Activated CD4-positive, alpha-beta memory T cell treated with anti-CD3 and anti-CD28 coated beads for 36 hours (primary cell): ENCODE measurements at places on chromosomes 7 and 10. TPM values are rescaled to one million over a fixed set of nuclear protein-coding genes. Genes with fewer than 3 reads are reported as not detected.

Gene MOGAT3
- not detected for total RNA-seq

DNA sequence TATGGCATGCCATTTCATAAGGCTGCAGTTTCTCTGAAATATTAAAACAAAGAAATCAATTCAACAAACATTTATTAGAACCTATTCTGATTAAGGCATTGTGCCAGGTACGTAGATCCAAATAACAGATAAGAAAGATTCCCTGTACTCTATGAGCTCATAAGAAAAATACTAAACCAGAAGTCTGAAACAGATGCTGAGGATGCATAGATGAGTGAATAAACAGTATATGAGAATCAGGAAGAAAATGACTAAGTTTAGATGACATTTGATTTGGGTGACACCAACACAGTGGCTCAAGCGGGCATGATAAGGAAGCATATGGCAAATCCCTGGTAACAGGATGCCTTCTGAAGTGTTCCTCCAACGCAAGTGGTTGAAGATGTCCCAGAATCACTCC, 477.2 kb downstream of the PARD3 start:
- H3K27me3 ChIP-seq: no peaks in the 10 kb centered on the region
- peaks cover 6% of the 10 kb centered on the region for H3K4me1 ChIP-seq
- no peaks in the 10 kb centered on the region for H3K36me3 ChIP-seq
- DNase-seq: no peak
- H3K4me3 ChIP-seq: no peak overlapping the region

- H3K27me3 ChIP-seq: no peaks in the 10 kb centered on the region
- H3K4me3 ChIP-seq: no peak overlapping the region
- no peak for DNase-seq
These were observed 139.3 kb downstream of the TWIST1 start for GRCh38 chr7:18978108-18978495.

GRCh38 chr10:118729641-118730258, 25.0 kb downstream of the CACUL1 start:
- DNase-seq: no peak
- H3K27ac ChIP-seq: peak overlapping the region; percentile 23
- peaks cover 5% of the 10 kb centered on the region for H3K36me3 ChIP-seq
- H3K4me3 ChIP-seq: no peak overlapping the region

Gene OR6B1
- total RNA-seq: not detected

Gene SPDYE11
- total RNA-seq: not detected

GRCh38 chr10:131300508-131300907, 11.0 kb downstream of the TCERG1L start:
- H3K36me3 ChIP-seq: no peaks in the 10 kb centered on the region
- no peak overlapping the region for H3K4me3 ChIP-seq
- no peak overlapping the region for H3K27ac ChIP-seq
- H3K4me1 ChIP-seq: no peaks in the 10 kb centered on the region

GRCh38 chr10:44312401-44312800, 72.5 kb downstream of the CXCL12 start:
- no peak overlapping the region for H3K4me3 ChIP-seq
- peaks cover 9% of the 10 kb centered on the region for H3K27me3 ChIP-seq
- H3K4me1 ChIP-seq: peaks cover 4% of the 10 kb centered on the region
- H3K36me3 ChIP-seq: no peaks in the 10 kb centered on the region
- H3K27ac ChIP-seq: no peak overlapping the region
- DNase-seq: no peak

Gene MEIG1
- total RNA-seq: 0.95 TPM

- H3K4me3 ChIP-seq: no peak overlapping the region
- H3K27ac ChIP-seq: no peak overlapping the region
- no peaks in the 10 kb centered on the region for H3K4me1 ChIP-seq
These were observed 189.9 kb upstream of the LYZL1 start for GRCh38 chr10:29099001-29099400.

GRCh38 chr10:25604591-25604990, 329.4 kb upstream of the MYO3A start:
- no peaks in the 10 kb centered on the region for H3K4me1 ChIP-seq
- H3K4me3 ChIP-seq: no peak overlapping the region
- DNase-seq: no peak
- H3K27ac ChIP-seq: no peak overlapping the region
- H3K36me3 ChIP-seq: no peaks in the 10 kb centered on the region
- no peaks in the 10 kb centered on the region for H3K27me3 ChIP-seq

DNA sequence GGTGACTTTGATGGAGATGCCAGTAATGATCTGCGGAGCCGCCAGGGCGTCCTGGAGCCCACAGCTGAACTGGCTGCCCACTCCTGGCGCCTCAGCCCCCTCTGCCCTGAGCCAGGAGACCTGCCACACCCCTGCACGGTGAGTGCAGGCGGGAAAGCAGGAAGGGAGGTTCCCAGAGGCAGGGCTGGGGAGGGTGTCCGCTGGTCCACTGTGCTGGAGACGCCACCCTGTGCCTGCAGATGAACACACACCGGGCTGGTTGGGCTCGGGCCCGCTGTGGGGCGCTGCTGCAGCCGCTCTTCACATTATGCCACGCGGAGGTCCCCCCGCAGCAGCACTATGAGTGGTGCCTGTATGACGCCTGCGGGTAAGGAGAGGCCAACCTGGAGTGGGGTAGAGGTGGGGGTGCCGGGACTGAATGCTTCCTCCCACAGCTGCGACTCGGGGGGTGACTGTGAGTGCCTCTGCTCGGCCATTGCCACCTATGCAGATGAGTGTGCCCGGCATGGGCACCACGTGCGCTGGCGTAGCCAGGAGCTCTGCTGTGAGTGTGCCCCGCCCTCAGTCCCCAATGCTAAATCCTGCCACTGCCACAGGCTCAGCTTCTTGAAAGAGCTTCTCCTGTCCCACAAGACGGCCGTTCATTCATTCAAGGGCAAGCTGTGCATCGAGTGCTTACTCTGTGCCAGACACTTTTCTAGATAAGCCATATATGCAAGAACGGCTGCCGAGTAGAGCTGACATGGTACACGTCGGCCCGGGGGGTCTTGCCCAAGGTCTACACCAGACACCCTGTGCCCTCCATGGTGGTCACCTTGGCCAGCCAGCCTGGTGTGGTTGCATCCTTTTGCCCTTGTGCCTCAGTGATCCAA, 14.3 kb upstream of the ZNF467 start:
- peaks cover 3% of the 10 kb centered on the region for H3K4me1 ChIP-seq
- no peak overlapping the region for H3K4me3 ChIP-seq
- H3K27ac ChIP-seq: no peak overlapping the region
- peak; percentile 20 for DNase-seq
- H3K36me3 ChIP-seq: no peaks in the 10 kb centered on the region

Gene JCAD
- total RNA-seq: not detected

Gene STEAP1B
- not detected for total RNA-seq

- DNase-seq: no peak
- peaks cover 4% of the 10 kb centered on the region for H3K27me3 ChIP-seq
- H3K36me3 ChIP-seq: peaks cover 2% of the 10 kb centered on the region
These were observed 37.1 kb downstream of the CCDC71L start for GRCh38 chr7:106623853-106624252.

Gene CARD11
- total RNA-seq: 107 TPM

GRCh38 chr7:7202375-7202720, 20.0 kb downstream of the C1GALT1 start:
- H3K27ac ChIP-seq: no peak overlapping the region
- no peak for DNase-seq
- peaks cover 15% of the 10 kb centered on the region for H3K36me3 ChIP-seq
- H3K4me3 ChIP-seq: no peak overlapping the region
- peaks cover 78% of the 10 kb centered on the region for H3K4me1 ChIP-seq

GRCh38 chr10:50260791-50261281, 9.5 kb upstream of the ASAH2 start:
- H3K4me1 ChIP-seq: peaks cover 2% of the 10 kb centered on the region
- no peak overlapping the region for H3K4me3 ChIP-seq
- H3K27me3 ChIP-seq: peaks cover 33% of the 10 kb centered on the region
- H3K27ac ChIP-seq: no peak overlapping the region
- H3K36me3 ChIP-seq: no peaks in the 10 kb centered on the region
- DNase-seq: peak; percentile 15

Gene CISD1
- 44.0 TPM for total RNA-seq

DNA sequence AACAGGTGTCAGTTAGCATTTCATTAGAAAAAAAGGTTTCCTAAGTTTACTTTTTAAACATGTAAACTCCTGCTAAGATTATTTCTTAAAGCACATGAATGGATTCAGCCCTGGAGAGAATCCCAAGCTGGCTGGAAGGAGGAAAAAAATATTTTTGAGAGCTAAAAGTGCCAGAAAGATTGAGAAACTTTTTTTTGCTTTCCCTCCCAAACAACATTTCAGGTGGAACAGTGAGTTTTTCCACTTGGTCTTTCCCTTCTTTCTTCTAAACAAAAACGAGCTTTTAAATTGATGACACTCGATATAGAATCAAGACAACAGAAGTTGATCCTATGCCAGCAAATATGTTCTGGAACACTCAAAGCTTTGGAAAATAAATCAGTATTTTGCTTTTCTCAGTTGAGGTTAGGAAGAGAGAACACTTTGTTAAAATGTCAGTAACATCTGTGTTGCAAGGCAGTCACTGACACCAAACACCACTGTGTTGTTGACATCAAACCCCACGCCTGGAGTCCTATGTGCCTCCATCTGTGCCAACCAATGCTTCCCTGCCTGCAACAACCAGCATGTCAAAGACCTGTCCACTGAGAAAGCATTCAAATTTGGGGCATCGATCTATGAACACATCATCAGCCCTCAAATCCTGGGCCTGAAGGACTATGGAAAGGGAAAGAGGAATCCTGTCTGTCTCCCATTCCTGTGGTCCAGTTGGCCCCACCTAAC, 22.9 kb upstream of the INSIG1 start:
- no peaks in the 10 kb centered on the region for H3K36me3 ChIP-seq
- no peak overlapping the region for H3K27ac ChIP-seq
- H3K27me3 ChIP-seq: peaks cover 29% of the 10 kb centered on the region
- H3K4me3 ChIP-seq: no peak overlapping the region
- H3K4me1 ChIP-seq: peaks cover 24% of the 10 kb centered on the region

DNA sequence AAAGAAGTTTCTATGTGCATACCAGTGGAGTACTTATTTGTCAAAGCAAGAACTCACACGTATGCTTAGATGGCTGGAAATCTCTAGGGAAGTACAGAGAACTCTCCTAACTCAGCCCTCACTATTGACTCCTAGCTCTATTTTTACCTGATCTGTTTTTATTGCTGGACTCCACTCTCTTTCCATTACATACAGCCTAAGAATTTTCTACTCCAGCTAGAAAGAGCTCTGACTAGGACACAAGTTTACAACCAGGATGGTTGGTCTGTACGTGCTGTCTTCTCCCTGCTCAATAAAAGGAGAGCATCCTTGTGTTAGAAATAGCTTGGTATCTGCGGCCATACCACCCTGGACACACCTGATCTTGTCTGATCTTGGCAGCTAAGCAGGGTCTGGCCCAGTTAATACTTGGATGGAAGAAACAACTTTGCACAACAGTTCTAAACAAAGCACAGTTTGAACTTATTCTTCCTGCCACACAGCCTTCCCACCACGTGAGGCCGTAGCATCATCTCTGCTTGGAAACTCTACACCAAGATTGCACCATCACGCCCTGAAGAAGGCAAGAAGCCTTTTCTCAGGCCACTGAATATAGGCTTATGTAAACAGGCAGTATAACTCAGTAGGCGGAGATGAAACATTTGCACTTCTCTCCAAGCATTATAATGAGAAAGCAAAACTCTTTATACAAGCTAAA, 50.7 kb downstream of the KCNMA1 start:
- H3K27ac ChIP-seq: no peak overlapping the region

Gene PLAU
- 0.73 TPM for total RNA-seq

Gene RPEL1
- 0.10 TPM for total RNA-seq

GRCh38 chr10:69338547-69339450, 60.5 kb downstream of the HK1 start:
- no peaks in the 10 kb centered on the region for H3K27me3 ChIP-seq
- H3K27ac ChIP-seq: no peak overlapping the region
- H3K4me3 ChIP-seq: no peak overlapping the region

DNA sequence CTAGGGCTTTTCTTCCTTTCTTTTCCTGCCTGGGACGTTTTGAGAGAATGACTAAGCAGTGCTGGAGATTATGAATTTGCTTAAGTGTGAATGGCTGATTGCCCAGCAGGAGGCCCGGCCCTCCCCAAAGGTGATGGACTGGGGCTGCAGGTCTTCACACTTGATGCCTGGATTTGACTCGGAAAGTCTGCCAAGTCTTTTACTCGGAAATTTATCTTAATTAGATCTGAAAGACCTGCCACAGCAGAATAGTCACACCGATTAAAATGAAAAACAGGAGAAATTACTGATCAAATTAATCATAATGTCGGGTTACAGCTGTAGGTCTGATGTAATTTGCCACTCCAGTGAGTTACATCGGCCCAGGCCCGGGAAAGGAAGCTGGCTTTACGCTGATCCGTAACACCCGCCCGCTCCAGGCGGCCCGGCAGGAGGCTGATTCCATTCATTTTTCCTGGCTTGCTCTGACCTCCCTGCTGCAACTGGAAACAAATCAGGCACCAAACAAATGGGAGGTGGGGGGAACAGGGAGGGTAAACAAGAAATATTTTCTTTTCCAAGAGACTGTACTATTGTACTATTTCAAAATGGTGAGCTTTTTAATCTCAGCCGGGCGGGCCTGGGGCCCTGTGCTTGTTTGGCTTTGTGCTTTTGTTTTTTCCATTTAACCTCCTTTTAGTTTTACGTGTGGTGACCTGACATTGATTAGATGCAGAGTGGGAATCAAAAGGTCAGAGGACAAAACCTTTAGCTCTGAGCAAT, 212.4 kb upstream of the YAE1 start:
- peaks cover 9% of the 10 kb centered on the region for H3K4me1 ChIP-seq
- DNase-seq: no peak
- H3K27ac ChIP-seq: no peak overlapping the region
- no peaks in the 10 kb centered on the region for H3K36me3 ChIP-seq

GRCh38 chr10:14116021-14116420, 214.7 kb downstream of the FRMD4A start:
- H3K27me3 ChIP-seq: no peaks in the 10 kb centered on the region
- no peaks in the 10 kb centered on the region for H3K4me1 ChIP-seq
- DNase-seq: no peak
- H3K4me3 ChIP-seq: no peak overlapping the region
- no peak overlapping the region for H3K27ac ChIP-seq
- H3K36me3 ChIP-seq: no peaks in the 10 kb centered on the region

Gene CHCHD3
- total RNA-seq: 49.6 TPM

DNA sequence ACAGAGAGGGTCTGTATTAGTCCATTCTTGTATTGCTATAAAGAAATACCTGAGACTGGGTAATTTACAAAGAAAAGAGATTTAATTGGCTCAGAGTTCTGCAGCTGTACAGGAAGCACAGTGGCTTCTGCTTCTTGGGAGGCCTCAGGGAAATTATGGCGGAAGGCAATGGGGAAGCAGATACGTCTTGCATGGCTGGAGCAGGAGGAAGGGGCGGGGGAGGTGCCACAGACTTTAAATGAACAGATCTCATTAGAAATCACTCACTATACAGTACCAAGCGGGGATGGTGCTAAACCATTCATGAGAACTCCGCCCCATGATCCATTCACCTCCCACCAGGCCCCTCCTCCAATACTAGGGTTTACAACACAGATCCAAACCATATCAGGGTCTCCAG, 3.7 kb upstream of the CALU start:
- H3K36me3 ChIP-seq: peaks cover 4% of the 10 kb centered on the region
- H3K27ac ChIP-seq: no peak overlapping the region
- peaks cover 4% of the 10 kb centered on the region for H3K27me3 ChIP-seq
- H3K4me3 ChIP-seq: no peak overlapping the region
- no peak for DNase-seq
